AG08396 (cell line): ENCODE measurements at places on chromosomes 3 and 15.

GRCh38 chr3:77254967-77255831 is 215.3 kb downstream of the ROBO2 start:
- peak; percentile 55 for DNase-seq

GRCh38 chr15:28022961-28023360 is 76.2 kb downstream of the OCA2 start:
- DNase-seq = no peak

GRCh38 chr3:126911162-126912026 is 71.5 kb upstream of the PLXNA1 start:
- peak; percentile 29 for DNase-seq

DNA sequence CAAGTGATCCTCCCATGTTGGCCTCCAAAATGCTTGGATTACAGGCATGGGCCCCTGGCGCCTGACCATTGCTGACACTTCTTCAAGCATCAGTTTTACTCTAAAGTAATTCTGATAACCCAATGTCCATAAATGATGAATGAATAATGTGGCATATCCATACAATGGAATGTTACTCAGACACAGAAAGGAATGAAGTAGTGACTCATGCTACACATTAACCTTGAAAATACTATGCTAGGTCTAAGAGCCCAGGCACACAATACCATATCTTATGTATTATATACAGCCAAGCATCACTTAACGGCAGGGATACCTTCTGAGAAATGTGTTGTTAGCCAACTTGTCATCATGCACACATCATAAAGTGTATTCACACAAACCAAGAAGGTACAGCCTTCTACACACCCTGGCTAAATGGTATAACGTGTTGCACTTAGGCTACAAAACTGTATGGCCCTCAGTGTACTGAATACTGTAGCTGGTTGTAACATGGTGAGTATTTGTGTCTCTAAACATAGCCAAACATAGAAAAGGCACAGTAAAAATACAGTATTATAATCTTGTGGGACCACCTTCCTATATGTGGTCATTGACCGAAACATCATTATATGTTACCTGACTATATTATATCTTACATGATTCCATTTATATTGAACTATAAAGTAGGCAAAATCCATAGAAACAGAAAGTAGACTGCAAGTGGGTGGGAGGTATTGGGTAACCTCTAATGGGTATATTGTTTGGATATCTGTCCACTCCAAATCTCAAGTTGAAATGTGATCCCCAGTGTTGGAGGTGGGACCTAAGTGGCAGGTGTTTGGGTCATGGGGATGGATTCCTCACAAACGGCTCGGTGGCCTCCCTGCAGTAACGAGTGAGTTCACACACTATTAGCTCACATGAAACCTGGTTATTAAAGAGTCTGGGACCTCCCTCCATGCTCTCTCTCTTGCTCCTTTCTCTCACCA is 31.4 kb downstream of the MKRN2 start:
- no peak for DNase-seq

GRCh38 chr3:15081960-15082664 is 16.8 kb downstream of the RBSN start:
- DNase-seq = peak; percentile 39

DNA sequence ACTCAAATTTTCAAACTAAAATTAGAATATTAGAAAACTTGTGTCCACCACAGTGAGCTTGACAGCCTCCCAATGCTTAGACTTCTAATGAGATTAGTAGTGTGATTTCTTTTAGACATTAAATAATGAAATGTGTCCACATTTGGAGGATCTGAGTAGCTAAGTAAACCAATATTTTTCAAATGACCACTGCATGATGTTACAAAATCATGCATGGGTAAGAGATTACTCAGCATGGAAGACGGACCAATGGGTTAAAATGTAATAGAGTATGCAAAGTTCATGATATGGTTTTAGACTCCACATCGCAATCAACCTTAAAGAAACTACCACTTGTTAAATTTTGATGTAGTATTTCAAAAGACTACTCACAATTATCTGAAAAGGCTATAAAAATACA is 130.6 kb downstream of the IMPG2 start:
- no peak for DNase-seq

- DNase-seq = peak; percentile 53
Measured at GRCh38 chr3:21435871-21436270, 315.1 kb downstream of the ZNF385D start.

- DNase-seq = no peak
Measured at GRCh38 chr3:184169896-184170875, 4.5 kb upstream of the AP2M1 start.

- DNase-seq = no peak
Measured at GRCh38 chr15:46117071-46117470, 482.2 kb downstream of the SQOR start.
